ENCODE measurements at places on chromosomes 7 and 10.

DNA sequence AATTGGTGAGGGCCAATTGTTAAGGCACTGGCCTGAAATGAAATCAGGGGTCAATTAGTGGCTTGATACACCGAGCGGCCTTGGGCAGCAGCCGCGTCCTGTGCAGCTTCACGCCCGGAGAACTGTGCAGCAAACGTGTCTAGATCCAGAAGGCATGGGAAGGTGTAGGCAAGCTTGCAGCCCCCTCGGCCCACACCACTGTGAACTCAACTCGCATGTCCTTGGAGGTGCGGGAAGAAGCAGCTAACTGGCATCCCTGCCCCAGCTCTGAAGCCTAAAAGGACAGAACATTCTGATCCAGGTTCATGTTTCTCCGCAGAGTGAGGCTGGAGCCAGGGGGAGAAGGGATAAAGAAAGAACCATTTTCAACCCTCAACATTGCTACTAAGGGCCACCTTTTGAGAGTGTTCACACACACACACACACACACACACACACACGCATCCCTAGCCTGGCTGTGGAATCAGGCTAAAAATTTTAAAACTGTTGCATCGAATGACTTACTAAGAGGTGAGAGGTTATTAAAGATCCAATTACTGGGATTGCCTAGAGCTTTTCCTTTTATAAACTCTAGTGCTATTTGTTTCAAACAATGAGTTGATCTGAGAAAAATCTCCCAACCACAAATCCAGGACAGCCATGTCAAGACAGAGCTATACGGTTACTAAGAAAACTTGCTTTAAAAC lies 104.0 kb downstream of the PARP12 start:
- DNase-seq = no peak

DNA sequence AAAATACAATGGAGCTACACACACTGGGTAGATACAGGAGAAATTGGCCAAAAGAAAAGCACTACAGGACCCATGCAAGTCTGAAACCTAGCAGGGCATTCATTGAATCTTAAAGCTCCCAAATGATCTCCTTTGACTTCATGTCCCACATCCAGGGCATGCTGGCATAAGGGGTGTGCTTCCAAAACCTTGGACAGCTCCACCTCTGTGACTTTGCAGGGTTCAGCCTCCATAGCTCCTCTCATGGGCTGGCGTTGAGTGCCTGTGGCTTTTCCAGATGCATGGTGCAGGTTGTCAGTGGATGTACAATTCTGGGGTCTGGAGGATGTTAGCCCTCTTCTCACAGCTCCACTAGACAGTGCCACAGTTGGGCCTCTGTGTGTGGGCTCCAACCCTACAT lies 626.3 kb upstream of the POT1 start:
- DNase-seq = no peak

GRCh38 chr10:34575882-34576281 lies 239.2 kb downstream of the PARD3 start:
- DNase-seq = no peak

GRCh38 chr10:69269761-69270160 lies 8.5 kb upstream of the HK1 start:
- DNase-seq = no peak

DNA sequence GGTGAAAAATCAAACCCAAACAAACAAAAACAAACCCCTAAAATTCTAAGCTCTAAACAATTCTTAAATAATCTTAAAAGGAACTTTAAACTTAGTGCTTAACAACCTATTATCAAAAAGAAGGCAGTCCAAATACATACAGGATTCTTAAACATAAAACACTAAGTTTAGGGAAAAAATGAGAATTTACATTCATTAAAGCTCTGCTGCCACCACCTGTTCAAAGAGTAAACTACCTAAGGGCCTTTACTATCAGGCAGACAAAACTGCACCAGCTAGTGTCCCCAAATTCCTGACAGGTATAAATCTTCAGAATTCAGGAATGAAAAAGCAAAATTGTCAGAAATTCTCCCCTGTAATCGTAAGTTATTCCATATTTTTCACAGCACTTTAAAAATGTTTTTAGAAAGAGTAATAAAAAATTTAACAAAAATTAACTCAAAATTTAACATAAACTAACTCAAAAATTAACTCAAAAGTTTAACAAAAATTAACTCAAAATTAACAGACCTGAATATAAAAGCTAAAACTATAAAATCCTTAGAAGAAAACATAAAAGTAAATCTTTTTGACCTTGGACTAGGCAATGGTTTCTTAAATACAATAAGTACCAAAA lies 55.1 kb downstream of the PDZD8 start:
- no peak for DNase-seq

- DNase-seq = no peak
Observed at GRCh38 chr10:51109801-51110533, 35.7 kb downstream of the PRKG1 start.

DNA sequence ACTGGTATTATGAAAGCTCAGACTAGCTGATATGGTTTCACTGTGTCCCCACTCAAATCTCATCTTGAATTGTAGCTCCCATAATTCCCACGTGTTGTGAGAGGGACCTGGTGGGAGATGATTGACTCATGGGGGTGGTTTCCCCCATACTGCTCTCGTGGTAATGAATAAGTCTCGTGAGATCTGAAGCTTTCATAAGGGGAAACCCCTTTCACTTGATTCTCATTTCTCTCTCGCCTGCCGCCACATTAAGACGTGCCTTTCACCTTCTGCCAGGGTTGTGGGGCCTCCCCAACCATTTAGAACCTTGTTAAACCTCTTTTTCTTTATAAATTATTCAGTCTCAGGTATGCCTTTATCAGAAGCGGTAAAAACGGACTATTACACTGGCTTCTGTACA lies 40.3 kb downstream of the COL13A1 start:
- DNase-seq = no peak

GRCh38 chr10:100401631-100402328 lies 54.7 kb downstream of the SCD start:
- no peak for DNase-seq

- DNase-seq = no peak
Observed at GRCh38 chr10:8063128-8063908, 8.8 kb downstream of the GATA3 start.

DNA sequence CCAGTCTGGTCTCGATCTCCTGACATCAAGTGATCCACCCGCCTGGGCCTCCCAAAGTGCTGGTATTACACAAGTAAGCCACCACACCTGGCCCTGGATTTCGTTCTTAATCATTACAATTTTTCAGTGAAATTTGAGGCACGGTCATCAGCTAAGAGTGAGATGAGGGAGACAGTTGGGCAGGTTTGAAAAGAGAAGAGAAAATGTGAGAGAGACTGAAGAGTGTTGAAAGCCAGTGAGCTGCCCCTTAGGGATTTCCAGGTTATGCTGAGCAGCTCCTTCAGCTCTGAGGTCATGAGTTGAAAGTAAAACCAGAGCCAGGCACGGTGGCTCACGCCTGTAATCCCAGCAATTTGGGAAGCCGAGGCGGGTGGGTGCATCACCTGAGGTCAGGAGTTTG lies 5.9 kb upstream of the UPF2 start:
- DNase-seq = no peak

GRCh38 chr10:91073286-91073979 lies 147.0 kb upstream of the PCGF5 start:
- DNase-seq = no peak

- no peak for DNase-seq
Observed at GRCh38 chr7:150756858-150757257, 19.6 kb downstream of the GIMAP5 start.

GRCh38 chr10:28793482-28793881 lies 116.2 kb downstream of the BAMBI start:
- DNase-seq = no peak

- no peak for DNase-seq
Observed at GRCh38 chr7:151078233-151079040, 2.2 kb downstream of the FASTK start.

- no peak for DNase-seq
Observed at GRCh38 chr10:93028883-93029282, 31.7 kb upstream of the CYP26C1 start.

DNA sequence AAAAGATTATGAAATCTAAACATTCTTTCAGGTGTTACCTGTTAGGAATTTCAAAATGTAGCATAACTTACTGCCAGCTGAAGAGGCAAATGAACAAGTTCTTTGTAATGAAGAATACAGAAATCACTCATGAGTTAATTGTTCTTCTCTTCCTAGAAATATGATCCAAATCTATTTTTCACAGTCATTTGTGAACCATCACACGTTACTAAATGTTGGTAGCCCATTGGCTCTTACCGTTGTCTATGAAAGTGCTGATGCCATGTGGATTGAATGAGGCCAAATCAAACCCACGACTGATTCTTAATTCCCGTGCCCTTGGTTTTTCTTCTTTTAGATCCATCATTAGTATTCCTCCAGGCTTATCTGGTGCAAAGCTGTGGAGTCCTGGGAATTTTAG lies 15.9 kb upstream of the PON3 start:
- no peak for DNase-seq

GRCh38 chr10:8013006-8013405 lies 41.5 kb upstream of the GATA3 start:
- DNase-seq = no peak

GRCh38 chr7:25105911-25106310 lies 19.1 kb downstream of the CYCS start:
- DNase-seq = no peak

DNA sequence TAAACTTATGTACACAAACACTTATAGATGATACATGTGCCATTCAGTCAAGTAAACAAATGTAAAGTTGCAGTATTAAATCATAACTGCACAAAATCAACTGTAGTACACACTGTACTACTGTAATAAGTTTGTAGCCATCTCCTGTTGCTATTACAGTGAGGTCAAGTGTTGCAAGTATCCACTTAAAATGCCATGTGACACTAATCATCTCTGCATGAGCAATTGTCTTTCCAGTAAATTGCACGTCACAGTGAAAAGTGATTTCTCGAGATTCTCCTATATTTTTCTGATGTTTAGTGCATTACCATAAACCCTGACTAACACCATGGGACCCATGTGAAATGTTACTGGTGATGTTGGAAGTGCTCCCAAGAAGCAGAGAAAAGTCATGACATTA lies 293.3 kb upstream of the SP4 start:
- DNase-seq = no peak

DNA sequence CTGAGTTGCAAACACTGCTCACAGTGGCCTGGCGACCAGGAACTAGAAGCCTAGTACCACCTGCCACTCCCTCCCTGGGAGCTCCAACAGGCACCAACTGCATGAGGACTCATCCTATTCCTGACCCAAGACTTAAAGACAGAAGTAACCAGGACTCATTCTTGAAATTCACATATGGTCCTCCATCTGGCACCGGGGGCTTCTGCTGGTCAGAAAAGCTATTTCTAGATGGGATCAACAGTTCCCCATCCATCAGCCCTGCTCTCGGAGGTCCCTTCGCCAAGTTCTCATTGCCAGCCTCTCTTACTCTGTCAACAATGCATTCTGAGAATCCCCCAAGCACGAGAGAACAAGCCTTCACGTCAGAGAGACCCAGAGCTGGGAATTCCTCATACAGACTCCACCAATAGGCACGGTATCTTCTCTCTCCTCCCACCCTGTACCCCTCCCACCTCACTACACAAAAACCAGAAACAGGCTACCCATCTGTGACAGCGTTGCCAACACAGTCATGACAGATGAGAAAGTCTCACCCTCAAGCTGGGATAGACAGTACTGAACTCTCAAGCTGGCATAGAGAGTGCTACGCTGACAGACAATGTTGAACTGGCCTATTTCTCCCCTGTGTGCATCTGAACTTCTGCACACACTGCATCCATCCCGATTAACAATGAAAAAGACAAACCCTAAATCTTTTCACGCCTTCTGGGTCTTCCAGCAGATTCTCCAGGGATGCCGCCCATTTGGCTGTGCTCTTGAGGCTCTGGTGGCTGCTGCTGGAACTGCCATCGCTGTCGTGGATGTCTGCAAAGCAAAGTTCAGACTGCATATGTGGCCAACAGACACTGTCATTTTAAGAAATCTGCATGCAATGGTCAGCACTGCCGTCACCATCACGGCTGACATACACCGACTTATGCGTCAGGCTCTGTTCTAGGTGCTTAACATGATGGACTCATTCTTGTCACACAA lies 15.6 kb downstream of the RGS10 start:
- DNase-seq = no peak

DNA sequence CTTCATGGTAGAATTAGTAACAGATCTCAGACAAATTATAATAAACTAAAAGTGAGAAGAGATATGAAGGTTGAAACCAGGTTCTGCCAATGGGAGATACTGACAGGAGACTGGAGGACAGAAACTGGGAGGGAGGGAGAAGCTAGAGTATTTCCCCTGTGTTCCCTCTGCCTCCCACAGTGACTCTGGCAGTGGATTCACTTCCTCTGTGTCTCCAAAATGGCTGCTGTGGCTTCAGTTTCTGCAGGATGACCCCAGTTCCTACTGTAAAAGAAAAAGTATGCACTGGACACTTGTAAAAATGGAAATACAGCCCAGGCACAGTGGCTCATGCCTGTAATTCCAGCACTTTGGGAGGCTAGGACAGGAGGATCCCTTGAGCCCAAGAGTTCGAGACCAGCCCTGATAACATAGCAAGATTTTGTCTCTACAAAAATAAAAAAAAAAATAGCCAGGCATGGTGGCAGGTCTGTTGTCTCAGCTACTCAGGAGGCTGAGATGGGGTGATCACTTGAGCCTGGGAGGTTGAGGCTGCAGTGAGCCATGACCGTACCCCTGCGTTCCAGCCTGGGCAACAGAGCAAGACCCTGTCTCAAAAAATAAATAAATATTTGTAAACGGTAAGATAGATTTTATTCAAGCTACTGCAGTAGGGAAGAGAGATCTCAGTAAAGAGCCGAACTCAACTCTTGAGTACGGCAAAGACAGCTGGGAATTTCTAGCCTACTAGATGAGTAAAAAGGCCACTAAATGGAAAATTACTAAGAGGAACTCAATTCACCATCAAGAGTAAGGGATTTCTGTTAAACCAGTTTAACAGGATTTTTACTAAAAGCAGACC lies 156.6 kb upstream of the TRIM24 start:
- no peak for DNase-seq

- DNase-seq = no peak
Observed at GRCh38 chr7:17123020-17123419, 175.4 kb upstream of the AHR start.

- no peak for DNase-seq
Observed at GRCh38 chr7:99218406-99219184, 10.7 kb upstream of the KPNA7 start.

DNA sequence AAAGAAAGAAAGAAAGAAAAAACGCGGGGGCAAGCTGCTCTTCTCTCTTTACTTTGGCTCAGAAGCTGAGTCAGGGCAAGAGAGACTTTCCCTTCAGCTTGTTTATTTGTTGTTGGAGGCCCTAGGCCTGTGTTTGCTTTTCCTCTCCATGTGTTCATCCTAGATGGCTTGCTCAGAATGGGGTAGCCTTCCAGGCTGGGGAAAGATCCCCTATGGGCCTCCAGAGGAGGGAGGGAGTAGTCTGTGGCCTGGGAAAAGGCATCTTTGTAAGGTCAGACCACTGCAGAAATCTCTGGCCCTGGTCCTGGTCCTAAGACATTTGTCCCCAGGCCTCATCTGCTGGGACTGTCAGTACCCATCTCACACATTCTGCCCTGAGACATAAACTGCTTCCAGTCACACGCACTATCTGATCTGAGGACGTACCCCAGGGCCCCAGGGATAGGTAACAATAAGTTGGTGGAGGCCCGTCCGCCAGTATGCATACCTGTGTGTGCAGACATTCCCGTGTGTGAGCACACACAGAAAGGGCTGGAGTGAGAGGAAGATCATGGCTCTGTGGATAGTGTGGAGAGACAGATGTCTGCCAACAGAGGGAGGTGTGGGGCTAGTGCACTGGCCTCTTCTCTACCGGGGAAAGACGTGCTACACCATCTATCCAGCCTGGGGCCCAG lies 4.9 kb upstream of the SCD start:
- DNase-seq = peak; percentile 60

- no peak for DNase-seq
Observed at GRCh38 chr10:51203359-51203758, 129.1 kb downstream of the PRKG1 start.
